ENCODE measurements at places on chromosomes 11 and 22. TPM values are rescaled to one million over a fixed set of nuclear protein-coding genes. Genes with fewer than 3 reads are reported as not detected.

CYTH4 gene
- total RNA-seq, result 0.26 TPM

MYOD1 gene
- total RNA-seq, result not detected

NPTXR gene
- 2.0 TPM for total RNA-seq

CCDC88B gene
- 3.1 TPM for total RNA-seq

HTR3A gene
- total RNA-seq, result not detected

MUC2 gene
- total RNA-seq, result not detected

NTM gene
- 9.2 TPM for total RNA-seq

CSF2RB gene
- not detected for total RNA-seq

PHLDB1 gene
- 51.4 TPM for total RNA-seq

NDUFA6 gene
- total RNA-seq, result 68.5 TPM

GRIA4 gene
- 0.50 TPM for total RNA-seq

MS4A2 gene
- total RNA-seq, result not detected

VWCE gene
- total RNA-seq, result 1.7 TPM

RASSF10 gene
- not detected for total RNA-seq

RAG2 gene
- not detected for total RNA-seq

OR6T1 gene
- not detected for total RNA-seq

SPDYC gene
- total RNA-seq, result not detected

SAMM50 gene
- total RNA-seq, result 32.9 TPM
